ENCODE measurements at places on chromosomes 3 and 15.
A peak's percentile ranks its signal among the peaks of the same experiment; 100 is the strongest.

GRCh38 chr15:60757831-60758570 is 279.1 kb upstream of the ICE2 start:
- DNase-seq = no peak

DNA sequence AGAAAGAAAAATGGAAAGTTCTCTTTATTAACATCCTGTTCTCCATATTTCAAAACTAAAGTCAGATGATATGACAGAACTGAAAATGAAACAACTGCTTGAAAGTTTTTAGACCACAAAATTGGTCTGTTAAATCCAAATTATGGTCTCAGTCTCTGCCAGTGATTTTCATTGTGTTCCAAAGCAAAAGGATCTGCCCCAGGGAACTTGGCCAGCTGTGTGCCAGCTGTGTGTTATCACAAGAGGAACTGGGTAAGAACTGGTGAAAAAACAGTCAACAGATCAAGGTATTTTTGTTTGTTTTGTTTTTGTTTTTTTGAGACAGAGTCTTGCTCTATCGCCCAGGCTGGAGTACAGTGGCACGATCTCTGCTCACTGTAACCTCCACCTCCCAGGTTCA is 323.3 kb downstream of the CTNNB1 start:
- DNase-seq = no peak

DNA sequence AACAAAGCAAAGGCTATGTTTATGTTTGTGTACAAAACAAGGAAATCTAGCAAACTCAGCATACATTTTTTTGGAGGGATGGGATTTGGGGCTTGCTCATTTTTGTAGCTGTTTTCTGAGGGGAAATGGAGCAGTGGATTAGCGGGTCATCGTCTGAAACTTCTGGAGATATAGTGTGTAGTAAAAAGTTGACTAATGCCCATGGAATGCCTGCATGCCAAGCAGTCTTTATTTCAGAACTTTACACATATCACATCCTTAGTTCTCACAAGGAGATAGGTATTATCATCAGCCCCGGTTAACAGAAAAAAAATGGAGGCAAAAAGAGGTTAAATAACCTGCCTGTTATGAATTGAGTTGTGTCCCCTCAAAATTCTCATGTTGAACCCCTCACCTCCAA is 47.1 kb downstream of the ATP13A4 start:
- no peak for DNase-seq

DNA sequence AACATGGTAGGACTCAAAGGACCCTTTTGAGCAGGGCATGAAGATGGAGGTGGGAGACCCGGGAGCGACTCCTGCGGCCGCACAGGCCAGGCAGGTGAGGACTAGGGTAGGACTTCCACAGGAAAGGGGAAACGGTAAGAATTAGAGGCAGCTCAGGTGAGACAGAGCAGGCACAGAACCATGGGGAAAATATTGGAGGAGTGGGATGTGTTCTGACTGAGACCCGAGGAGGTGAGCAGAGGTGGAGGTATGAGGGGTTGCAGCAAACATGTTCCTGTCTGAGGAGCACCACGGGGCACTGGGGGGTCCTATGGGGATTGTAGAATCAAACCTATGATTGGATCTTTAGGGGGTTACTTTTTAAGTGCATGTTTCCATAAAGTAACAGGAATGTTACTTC is 1.4 kb upstream of the ISG20 start:
- no peak for DNase-seq

GRCh38 chr3:38634111-38634510 is 15.4 kb downstream of the SCN5A start:
- DNase-seq = peak; percentile 44

DNA sequence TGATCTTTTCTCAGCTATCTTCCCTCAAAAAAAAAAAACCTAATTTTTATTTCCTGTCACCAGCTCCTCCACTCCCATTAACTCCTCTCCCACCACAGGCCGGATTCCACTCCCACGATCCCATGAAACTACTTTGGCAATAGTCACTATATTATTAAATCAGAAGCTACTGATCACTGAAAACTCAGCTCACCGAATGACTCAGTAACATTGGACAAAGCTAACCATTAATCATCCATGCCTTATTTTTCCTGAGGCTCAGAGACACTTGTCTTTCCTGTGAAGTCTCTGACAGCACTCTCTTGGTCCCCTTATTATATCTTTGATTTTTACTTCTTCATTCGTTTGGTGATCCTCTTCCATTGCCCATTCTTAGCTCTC is 260.2 kb downstream of the CGGBP1 start:
- DNase-seq = no peak

GRCh38 chr3:188236271-188236670 is 82.3 kb downstream of the LPP start:
- DNase-seq = no peak

DNA sequence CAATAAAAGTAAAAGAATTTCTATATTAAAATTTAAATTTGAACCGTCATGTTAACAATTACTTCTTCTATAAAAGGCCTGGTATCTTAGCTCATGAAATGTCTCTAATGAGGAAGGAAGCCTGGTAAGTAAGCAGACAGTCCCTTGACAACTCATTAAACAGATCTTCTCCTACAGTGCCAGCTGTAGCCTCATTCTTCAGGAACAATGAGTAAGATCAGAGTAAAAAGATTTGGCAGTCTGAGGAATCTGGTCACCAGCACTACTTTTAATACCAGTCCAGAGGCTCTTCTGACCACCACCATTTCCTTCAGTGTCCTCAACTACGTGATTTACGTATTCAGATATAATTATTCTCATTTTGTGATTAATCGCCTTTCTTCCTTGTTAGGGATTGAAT is 955.0 kb upstream of the ALCAM start:
- no peak for DNase-seq

- DNase-seq = no peak
Measured at GRCh38 chr3:134432236-134432635, 53.5 kb downstream of the ANAPC13 start.

DNA sequence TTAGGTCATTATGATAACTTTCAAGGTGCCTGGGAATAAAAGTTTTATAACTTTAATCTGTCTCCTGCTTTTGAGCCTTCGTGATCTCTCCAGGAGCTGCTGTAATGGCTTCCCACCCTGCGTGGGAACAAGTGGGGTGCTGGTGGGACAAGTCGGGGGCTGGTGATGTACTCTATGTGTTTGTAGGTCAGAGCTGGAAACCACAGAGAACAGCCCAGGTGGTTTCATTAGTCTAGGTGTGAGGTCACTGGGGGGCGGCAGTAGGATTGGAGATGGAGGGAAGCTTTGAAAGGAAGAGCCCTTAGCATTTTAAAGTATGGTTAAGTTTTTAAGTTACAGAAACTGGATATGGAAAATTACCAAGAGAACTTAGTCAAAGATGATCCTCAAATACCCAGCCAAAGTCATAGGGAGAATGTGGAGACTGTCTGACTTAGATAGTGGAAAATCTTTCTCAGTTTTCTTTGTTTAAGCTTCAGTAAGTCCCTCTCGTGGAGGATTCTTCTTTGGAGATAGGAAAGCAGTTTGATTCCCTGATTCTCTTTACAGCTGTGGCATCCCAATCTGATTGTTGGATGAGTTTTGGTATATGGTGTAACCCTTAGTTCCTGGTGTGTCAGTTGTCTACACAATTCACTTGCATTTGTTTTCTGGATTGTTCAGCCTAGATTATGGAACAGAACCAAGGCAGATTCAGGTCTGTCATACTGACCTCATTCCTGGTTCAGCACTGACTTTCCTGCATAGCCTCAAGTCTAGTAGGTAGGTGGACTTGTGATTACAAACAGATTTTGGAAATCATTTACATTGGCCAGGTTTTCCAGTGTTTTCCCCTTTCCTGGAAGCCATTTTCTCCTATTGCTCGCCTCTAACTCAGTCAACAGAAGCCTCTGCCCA is 115.6 kb downstream of the FNDC3B start:
- DNase-seq = no peak

DNA sequence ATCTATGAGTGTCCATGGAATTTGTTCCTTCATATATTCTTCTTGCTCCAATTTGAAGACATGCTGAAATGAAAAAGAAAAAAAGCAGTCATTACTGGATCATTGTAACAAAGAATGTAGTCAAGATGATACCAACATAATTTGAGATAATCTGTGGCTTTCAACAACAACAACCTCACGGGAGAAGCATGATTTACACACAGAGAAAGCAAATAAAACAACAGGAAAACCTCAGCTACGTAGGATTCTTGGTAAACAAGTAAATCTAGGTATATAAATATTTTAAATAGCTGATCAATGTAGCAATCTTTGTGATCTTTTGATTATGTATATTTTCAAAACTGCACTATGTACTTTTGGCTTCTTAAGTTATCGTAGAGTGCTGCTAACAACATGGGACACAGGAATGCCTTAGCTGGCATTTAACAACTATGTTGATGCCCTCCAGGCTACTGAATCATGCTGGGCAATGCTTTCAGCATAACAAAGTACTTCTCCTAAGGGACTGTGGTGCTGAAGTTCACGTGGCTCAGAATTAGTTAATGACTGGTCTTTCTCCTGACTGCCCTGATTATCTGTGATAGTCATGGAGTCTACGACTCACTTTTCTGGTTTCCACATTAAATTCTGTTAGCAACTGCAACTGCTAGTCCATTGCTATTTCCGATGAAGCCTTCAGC is 96.5 kb upstream of the MYO5C start:
- DNase-seq = no peak

- no peak for DNase-seq
Measured at GRCh38 chr15:48440084-48440483, 108.9 kb downstream of the DUT start.

- no peak for DNase-seq
Measured at GRCh38 chr3:17154221-17154620, 269.5 kb downstream of the PLCL2 start.

- DNase-seq = no peak
Measured at GRCh38 chr3:160454995-160455394, 5.4 kb upstream of the TRIM59 start.

DNA sequence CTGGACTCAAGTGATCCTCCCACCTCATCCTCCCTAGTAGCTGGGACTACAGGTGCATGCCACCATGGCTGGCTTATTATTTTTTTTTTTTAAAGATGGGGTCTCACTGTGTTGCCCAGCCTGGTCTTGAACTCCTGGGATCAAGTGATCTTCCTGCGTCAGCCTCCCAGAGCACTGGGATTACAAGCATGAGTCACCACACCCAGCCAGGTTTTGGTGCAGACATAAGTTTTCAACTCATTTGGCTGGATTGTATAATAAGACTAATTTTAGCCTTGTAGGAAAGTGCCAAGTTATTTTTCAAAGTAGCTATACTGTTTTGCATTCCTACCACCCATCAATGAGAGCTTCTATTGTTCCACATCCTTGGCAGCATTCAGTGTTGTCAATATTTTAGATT is 32.1 kb downstream of the BUB1B start:
- DNase-seq = no peak

- DNase-seq = no peak
Measured at GRCh38 chr3:64457811-64458210, 230.0 kb downstream of the ADAMTS9 start.

DNA sequence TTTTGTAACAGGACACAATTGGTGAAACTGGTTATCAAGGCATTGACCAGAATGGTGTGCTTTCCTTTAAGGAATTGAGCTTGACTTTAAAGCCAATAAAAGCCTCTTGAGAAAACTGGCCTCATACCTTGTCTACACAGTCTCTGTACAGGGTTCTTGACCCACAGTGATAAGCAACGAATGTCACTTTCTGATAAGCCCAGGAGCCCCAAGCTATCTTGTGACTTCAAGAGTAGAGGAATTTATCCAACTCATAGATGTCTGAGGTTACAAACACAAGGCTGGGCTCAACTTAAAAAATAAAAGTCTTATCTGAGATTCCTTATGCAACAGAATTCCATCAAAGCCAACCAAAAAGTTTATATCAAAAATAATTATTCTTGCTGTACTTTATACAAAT is 212.1 kb downstream of the GBE1 start:
- no peak for DNase-seq

DNA sequence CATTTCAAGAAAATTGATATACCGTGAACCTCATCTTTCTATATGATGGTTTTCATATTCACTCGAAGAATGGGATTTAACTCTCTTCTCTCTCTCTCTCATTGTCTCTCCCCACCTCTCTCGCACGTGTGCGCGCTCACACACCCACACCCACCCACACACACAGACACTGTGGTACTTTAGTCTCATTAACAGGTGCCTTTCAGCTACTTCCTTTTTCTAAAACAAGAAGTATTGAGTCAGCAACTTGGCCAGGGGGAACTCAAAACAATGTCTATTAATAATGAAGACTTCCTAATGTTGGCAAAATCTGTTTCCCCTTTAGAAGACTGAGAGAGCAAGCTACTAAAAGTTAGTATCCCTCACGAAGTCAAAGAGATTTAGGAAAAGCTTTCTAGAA is 150.7 kb downstream of the TMCO5A start:
- DNase-seq = no peak

- no peak for DNase-seq
Measured at GRCh38 chr15:35784745-35785144, 238.8 kb upstream of the DPH6 start.

DNA sequence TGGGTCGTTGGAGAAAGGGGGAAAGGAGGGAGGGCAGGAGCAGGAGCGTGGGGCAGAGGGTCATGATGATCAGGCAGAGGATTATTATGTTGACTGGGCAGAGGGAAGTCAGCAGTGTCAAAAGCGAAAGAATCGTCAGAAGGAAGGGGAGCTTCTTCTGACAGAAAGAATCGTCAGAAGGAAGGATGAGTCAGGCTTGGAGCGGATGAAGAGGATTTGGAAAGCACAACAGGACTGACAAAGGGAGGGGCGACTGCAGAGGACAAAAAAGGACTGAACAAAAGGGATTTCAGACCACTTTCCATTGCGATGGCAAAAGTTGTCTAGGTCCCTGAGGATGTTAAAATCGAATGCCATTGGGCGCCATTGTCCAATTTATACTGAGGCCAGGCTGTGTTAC is 1053.5 kb downstream of the SI start:
- no peak for DNase-seq

DNA sequence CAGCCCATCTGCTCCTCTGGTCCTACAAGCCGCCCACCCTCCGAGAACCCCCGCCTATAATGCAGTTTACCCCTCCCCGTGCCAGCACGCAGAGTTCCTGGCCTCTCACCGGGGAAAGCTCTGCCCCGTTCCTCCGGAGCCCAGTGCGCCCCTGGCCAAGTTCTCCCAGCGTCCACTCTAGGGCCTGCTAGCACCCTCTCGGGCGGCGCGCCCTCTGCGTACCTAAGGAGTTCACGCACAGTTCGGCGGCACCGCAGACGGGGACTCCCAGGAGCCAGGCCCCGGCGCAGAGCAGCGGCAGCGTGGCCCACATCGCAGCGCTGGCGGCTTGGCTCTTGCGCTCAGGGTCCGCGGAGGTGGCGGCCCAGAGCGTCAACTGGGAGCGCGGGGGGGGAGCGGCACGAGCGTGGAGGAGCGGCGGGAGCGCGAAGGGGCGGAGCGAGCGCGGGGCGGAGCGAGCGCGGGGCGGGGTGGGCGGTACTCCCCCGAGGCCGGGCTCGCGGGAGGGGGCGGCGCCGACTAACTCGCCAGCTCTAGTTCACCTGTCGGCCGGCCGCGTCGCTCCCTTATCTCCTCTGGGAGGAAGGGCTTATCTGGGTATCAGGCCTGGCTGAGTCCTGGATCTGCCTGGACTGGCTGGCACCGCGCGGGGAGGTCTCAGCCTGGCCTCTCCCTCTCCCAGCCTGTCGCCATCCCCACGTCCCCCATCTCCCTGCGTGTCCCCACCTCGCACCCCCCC is at the start of gene CTSH:
CTSH (minus strand) TSS at position 378 of the 739 bp plus-strand sequence; CDS start at position 313, 65 bp downstream.
- DNase-seq = no peak

- no peak for DNase-seq
Measured at GRCh38 chr3:189790658-189791057, 159.5 kb downstream of the TP63 start.

- DNase-seq = no peak
Measured at GRCh38 chr3:42102571-42102970, 11.4 kb downstream of the TRAK1 start.

GRCh38 chr3:95607926-95608325 is 1206.5 kb upstream of the EPHA6 start:
- DNase-seq = no peak

- no peak for DNase-seq
Measured at GRCh38 chr15:45734260-45734711, 99.5 kb downstream of the SQOR start.
